Effector memory CD8-positive, alpha-beta T cell (primary cell): ENCODE measurements at places on chromosomes 2 and 18.

DNA sequence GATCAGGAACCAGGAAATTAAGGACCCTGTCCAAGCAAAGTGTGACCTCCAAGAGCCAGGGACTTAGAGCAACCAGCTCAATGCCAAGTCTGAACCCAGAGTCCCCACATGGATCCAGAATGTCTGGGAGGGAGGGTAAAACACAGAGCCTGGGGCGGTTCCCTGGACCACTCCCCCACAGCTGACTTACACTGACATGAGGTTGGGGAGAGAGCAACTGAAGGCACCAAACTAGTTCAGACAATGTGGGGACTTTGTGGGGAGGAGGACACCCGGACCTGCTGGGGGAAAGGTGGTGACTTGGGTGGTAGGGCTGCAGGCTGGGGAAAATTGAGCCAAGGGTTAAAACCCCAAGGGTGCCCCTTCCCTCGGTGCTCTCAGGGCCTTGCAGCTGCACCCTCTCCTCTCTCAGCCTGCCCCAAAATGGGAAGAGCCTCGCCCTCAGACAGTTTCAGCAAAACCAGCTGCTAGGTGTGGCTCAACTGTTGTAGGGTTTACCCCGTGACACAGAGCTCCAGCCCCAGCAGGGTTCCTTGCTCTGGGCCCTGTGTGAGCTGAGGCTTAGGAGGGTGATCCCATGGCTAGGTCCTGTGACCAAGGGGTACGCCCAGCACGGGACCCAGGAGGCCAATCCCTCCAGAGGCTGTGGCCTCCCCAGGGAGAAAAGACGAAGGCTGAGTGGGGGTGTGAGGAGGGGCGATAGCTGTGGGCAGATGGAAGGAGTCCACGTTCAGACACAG lies 28.6 kb downstream of the MARCO start:
- peaks cover 43% of the 10 kb centered on the region for H3K27me3 ChIP-seq
- no peaks in the 10 kb centered on the region for H3K36me3 ChIP-seq
- no peak overlapping the region for H3K4me3 ChIP-seq
- no peak for DNase-seq

GRCh38 chr18:49813069-49813318 lies 339 bp downstream of the ACAA2 start:
- no peak for DNase-seq
- H3K27ac ChIP-seq = peak overlapping the region; percentile 96
- H3K4me3 ChIP-seq = peak overlapping the region; percentile 91
- no peaks in the 10 kb centered on the region for H3K27me3 ChIP-seq
- peaks cover 47% of the 10 kb centered on the region for H3K4me1 ChIP-seq
- H3K36me3 ChIP-seq = peaks cover 10% of the 10 kb centered on the region

DNA sequence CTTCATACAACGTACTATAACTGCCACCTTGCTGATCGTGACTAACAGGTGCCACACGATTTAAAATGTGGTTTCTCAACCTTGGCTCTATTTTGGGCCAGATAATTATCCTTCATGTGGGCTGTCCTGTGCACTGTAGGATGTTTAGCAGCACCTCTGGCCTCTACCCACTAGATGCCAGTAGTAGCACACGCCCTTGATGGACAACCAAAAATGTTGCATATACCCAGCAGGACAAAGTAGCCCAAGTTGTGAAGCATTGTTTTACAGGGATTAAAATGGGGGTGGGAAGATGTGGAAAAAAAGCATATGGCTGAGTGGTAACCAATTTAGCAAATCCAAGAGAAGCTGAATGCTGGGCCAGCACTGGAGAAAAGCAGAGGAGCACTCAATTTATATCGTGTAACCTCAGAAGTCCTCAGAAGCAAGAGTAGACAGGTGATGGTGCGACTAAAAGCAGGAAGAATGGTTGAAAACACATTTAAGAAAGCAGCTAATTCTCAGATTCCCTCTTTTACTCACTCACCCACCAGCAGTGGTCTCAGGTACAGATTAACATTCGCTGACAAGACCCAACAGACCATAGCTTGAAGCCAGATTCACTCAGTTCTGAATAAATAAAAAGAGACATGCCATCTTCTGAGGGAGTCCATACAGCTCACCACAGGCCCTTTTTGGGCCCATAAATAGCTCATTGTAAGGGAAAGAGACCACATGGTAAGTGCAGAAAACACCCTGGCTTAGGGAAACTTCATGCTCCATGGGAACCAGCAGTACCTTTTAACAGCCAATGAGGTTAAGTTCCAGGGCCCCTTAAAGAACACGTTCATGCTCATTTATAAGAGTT lies 50.6 kb downstream of the RAPH1 start:
- no peaks in the 10 kb centered on the region for H3K36me3 ChIP-seq
- no peak overlapping the region for H3K4me3 ChIP-seq
- peaks cover 2% of the 10 kb centered on the region for H3K4me1 ChIP-seq
- no peak overlapping the region for H3K27ac ChIP-seq
- no peaks in the 10 kb centered on the region for H3K27me3 ChIP-seq

DNA sequence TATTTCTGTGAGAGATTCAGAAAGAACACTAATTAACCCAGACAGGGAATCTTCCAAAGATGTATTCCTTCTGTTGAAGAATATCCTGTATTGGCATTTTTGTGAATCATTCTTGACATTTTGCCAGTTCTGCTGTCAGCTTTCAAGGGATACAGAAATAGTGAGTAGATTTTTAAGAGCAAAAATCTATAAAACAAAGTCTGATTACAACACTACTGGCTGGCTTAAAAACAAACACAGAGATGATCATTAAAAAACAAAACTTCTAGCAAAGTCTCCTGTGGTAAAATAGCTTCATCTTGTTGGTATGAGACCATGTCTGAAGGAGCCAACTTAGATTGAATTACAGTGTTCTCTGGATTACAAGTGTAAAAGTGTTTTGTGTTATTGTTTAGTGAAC lies 866.3 kb upstream of the KLHL29 start:
- H3K27ac ChIP-seq = no peak overlapping the region
- no peak overlapping the region for H3K4me3 ChIP-seq
- H3K36me3 ChIP-seq = no peaks in the 10 kb centered on the region
- H3K27me3 ChIP-seq = no peaks in the 10 kb centered on the region
- DNase-seq = no peak

DNA sequence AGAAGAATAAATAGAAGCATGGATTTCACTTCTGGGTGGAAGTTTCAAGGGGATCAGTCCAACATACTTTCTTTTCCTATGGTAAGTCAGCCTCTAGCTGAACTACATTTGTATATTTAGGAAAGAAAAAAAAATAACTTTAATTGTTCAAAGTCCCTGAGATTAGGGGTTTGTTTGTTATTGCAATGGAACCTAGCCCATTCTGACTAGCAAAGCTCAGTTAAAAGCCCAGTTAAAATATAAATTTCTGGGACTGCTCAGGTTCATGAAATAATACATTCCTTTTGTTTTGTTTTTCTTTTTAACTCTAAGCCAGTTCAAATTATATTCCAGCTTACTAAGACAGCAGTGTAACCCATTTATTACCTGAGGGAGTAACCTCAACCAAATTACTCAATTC lies 2069.6 kb upstream of the CELF4 start:
- no peaks in the 10 kb centered on the region for H3K4me1 ChIP-seq
- DNase-seq = no peak
- no peaks in the 10 kb centered on the region for H3K36me3 ChIP-seq
- no peak overlapping the region for H3K27ac ChIP-seq

GRCh38 chr2:176100547-176101140 lies 1.0 kb downstream of the HOXD12 start:
- H3K27ac ChIP-seq = no peak overlapping the region
- DNase-seq = no peak
- peaks cover 35% of the 10 kb centered on the region for H3K36me3 ChIP-seq
- H3K27me3 ChIP-seq = peaks cover 99% of the 10 kb centered on the region
- H3K4me1 ChIP-seq = peaks cover 15% of the 10 kb centered on the region

DNA sequence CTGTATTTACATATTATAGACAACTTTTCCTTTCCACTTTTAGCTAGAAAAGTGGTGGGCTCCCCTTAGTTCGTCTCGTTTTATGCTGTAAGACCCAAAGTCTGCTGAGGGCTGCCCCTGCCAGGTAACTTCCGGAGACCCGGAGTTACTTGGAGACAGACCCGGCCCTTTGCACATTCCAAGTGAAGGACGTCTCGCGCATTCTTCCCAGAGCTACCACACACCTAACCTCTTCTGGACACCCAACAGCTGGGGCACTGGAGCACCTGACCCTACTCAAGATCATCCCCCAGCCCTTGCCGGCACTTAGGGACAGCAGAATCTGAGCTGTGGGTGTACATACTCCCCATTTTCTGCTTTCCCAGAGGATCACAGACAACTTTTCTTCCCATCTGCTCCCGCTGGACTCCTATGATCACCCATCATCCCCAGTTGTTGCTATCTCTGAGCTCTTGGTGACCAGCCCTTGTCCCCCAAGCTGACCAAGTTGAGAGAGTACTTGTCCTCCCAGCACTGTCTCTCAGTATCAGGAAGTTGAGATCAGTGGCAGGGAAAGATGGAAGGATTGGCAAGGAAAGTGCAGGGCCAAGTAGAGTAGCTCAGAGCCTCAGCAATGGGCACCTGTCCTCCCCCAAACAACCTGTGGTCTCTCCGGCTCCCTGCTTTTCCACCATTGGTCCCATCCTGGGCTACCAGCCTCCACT lies 8.4 kb upstream of the SATB2 start:
- no peak for DNase-seq
- H3K27me3 ChIP-seq = peaks cover 95% of the 10 kb centered on the region
- no peaks in the 10 kb centered on the region for H3K4me1 ChIP-seq
- no peak overlapping the region for H3K4me3 ChIP-seq

GRCh38 chr18:55497825-55498403 lies 90.1 kb downstream of the TCF4 start:
- no peaks in the 10 kb centered on the region for H3K27me3 ChIP-seq
- H3K27ac ChIP-seq = no peak overlapping the region
- no peak overlapping the region for H3K4me3 ChIP-seq
- no peaks in the 10 kb centered on the region for H3K4me1 ChIP-seq

DNA sequence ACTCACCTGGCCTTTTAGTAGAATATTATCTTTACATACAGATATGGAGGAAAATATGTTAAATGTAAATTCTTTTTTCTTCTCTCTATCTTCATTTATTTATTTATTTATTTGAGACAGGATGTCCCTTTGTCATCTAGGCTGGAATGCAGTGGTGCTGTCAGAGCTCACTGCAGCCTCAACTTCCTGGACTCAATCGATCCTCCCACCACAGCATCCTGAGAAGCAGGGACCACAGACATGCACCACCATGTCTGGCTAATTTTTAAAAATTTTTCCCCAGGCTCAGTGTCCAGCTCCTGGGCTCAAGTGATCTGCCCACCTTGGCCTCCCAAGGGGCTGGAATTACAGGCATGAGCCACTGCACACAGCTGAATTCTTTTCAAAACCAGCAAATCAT lies 20.3 kb downstream of the KYNU start:
- no peaks in the 10 kb centered on the region for H3K4me1 ChIP-seq
- peaks cover 9% of the 10 kb centered on the region for H3K27me3 ChIP-seq
- H3K36me3 ChIP-seq = no peaks in the 10 kb centered on the region
- no peak overlapping the region for H3K4me3 ChIP-seq

DNA sequence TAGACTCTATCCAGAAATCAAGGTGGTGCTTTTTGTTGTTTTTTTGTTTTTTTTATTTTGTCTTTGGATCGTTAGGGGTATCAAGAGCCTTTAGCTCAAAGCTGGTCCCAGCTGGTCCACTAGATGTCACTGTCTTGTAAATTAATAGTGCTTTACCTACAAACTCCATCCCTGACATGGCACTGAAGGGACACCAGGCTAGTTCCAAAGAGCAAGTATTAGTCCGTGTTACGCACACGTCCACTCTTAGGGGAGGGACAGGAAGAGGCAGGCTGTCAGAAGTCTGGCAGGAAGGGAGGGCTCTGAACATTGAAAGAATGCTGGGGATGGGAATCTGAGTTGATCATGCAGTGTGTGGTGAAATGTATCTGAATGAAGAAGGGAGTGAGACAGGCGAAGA lies 85.9 kb upstream of the CCBE1 start:
- peaks cover 7% of the 10 kb centered on the region for H3K27me3 ChIP-seq
- H3K36me3 ChIP-seq = no peaks in the 10 kb centered on the region
- no peak overlapping the region for H3K4me3 ChIP-seq
- DNase-seq = no peak

- H3K4me1 ChIP-seq = no peaks in the 10 kb centered on the region
- no peak for DNase-seq
- H3K4me3 ChIP-seq = no peak overlapping the region
- H3K27ac ChIP-seq = no peak overlapping the region
- peaks cover 2% of the 10 kb centered on the region for H3K36me3 ChIP-seq
These were observed 133.1 kb downstream of the DYSF start for GRCh38 chr2:71586471-71586870.

GRCh38 chr2:12119841-12120240 lies 373.4 kb downstream of the LPIN1 start:
- H3K4me3 ChIP-seq = no peak overlapping the region
- H3K4me1 ChIP-seq = no peaks in the 10 kb centered on the region
- no peaks in the 10 kb centered on the region for H3K36me3 ChIP-seq
- H3K27ac ChIP-seq = no peak overlapping the region
- no peak for DNase-seq
- H3K27me3 ChIP-seq = no peaks in the 10 kb centered on the region

DNA sequence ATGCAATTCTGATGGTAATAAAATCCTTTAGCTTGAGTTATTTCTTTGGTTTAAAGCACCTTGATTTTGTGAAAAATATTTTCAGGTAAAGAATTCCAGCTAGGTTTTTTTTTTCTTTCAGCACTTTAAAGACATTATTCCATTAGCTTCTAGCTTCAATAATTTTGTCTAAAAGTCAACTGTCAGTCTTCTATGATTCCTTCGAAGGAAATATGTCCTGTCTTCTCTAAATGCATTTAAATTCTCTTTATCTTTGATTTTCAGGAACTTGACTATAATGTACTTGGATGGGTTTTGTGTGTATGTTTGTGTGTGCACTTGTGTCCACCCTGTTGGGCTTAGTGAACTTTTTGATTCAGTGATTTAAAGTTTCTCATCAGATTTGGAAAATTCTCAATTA lies 4.7 kb downstream of the LONRF2 start:
- H3K27me3 ChIP-seq = peaks cover 53% of the 10 kb centered on the region
- H3K27ac ChIP-seq = no peak overlapping the region
- no peak overlapping the region for H3K4me3 ChIP-seq
- DNase-seq = no peak
- no peaks in the 10 kb centered on the region for H3K36me3 ChIP-seq

DNA sequence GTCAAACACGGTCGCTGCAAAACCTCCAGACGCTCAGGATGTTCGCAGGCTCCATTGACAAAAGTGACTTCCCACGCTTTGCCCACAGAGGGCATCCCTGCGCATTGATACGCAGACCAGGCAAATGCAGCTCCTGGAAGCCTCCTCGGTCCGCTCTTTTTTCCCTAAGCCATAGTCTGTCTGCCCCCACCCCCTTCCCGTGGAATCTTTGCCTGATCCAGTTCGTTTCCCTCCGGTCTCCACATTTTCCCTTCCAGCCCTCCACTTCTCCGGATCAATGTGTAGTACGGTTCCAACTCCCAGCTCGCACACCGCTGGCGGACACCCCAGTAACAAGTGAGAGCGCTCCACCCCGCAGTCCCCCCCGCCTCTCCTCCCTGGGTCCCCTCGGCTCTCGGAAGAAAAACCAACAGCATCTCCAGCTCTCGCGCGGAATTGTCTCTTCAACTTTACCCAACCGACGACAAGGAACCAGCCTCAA lies at the start of gene DCC:
DCC (plus strand) TSS at position 307 of the 481 bp plus-strand sequence. CDS start 591 bp downstream, outside the sequence.
- H3K27me3 ChIP-seq = peaks cover 22% of the 10 kb centered on the region
- no peak for DNase-seq
- no peaks in the 10 kb centered on the region for H3K36me3 ChIP-seq
